AG09309 (cell line): ENCODE measurements at places on chromosomes 2 and 18.

DNA sequence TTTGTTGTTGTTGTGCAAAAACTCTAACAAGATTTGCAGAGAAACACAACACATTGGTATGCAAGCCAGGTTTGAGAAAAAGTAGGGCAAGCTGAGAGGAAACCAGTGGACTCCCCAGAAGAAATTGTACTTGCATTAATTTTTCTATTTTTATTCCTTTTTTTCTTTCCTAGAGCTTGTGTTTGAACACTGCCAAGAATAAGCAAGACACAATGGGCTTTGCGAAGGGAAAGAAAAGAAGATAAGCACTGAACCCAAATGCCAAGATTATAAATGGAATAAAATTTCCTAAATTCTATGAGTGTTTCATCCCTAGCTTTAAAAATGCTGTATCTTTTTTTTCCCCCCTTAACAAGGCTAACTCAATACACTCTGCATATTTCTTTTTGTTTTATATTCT lies 17.0 kb upstream of the CYTIP start:
- DNase-seq = no peak

GRCh38 chr2:239780236-239780994 lies 244.7 kb downstream of the NDUFA10 start:
- no peak for DNase-seq

GRCh38 chr2:240584486-240585031 lies 2.0 kb upstream of the CAPN10 start:
- DNase-seq = no peak

DNA sequence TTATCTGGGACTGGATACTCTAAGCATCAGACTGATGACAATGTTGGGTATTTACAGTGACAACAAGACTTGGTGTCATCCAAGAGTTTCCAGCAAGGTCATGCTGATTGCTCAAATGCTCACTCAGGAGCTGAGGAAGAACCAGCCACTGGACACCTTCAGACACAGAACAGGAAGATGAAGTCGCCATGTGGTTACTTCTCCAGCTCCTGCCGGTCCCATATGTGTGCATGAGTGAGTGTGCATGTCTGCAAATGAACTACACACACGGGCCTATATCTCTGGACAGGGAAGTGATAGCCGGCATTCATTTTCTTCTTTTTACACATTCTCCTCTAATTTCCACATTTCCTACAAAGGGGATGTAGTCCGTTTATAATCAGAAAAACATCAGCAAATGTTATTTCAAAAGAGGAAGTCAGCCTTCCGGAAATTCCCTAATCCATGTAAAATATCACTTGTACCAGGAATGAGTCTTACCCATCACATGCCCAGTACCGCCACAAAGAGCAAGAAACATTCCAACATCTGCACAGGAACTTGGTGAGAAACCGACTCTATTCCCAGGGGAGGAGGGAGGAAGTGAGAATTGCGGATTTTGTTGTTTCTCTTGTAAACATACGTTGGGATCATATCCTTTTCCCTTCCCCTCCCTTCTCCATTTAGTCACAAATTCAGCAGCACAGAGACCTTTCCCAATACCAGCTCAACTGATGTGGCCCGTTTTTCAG lies 10.8 kb downstream of the RFX8 start:
- peak; percentile 91 for DNase-seq

DNA sequence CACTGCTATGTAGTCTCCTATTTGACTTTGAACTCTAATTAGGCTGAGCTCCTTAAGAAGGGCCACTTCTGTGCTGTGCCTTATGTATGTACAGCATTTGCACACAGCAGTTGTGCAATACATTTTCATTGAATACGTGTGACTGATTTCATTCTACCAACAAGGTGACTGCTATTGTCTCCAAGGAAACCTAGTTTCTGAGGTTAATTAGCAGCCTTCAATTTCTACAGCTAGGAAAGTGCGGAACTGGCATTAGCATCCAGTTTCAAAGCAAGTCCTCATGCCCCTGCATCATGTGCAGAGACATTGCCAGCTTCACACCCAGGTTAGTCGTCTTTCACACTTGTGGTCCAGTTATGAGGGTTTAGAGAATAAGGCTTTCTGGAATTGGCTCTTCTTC lies 58.6 kb downstream of the NCK2 start:
- no peak for DNase-seq

DNA sequence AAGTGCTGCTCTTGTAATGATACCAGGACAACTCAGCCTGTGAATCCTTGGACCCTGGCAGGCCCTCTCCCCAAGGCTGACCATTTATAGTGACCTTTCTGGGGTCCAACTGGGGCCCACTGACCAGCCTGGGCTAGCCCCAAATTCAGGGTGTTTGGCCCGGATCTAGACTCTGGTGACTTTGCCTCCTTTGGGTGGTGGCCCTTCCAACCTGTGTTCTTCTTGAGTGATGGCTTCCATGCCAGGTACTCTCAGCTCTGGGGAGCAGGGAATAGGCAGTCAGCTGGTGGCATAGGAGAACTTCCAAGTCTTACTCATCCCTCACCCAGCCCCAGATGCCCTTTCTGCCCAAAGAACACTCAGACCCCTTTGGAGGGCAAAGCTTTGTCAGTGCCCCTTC lies 10.3 kb downstream of the MYO7B start:
- DNase-seq = no peak

GRCh38 chr2:167581961-167582574 lies 665.3 kb downstream of the STK39 start:
- no peak for DNase-seq

DNA sequence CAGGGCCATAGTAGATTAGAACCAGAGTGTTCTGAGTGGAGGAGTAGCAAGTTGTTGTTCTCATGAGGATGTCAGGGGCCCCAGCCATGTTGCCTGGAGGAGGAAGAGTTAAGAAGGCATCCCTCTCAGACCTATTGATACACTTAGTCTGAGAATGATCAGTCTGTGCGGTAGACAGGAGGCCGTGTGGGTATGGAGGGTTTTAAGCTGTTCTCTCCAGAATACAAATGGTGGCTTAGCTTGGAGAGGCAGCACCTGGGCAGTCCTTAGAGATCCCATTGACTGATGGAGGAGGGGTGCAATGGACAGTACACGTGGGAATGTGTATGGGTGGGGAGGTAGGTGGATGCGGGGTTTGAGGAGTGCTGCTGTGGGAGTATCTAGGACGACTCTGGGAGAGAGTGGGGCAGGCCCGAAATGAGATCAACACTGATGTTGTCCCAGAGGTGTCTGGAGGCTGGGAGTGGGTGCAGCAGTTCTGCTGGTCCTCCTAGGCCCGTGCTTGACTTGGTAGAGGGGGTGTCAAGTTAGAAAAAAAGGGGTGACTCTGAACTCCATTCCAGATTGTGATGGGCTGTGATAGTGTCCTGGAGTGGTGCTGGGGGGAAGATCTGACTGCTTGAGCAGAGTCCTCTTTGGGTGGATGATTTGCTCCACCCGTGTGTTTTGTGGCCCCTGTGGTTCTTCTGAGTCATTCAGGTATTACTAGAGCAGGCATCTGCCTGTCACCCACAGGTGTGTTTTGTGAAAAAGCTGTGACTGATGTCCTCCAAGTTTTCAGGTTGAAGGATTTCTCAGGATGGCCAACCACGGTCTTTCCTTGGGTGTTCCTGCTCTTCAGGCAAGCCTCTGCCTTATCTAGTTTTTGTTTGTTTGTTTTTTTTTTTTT lies 44.7 kb downstream of the C2orf42 start:
- DNase-seq = no peak

DNA sequence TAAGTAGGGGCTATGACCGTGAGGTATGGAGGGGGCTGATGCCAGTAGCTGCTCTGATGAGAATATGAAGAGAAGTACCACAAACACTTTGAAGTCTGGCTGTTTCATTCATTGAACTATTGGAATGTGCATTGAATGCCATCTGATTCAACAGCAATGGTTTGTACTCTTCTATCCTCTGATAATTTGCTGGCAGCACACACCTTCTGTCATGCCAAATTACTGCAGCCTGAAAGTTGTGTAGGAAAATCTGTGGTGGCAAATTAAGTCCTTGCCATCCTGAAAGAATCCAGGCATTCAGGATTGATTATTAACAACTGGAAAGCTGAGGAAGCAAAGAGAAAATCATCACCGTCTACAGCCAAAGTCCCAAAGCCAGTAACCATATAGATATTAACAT lies 711.2 kb downstream of the NRXN1 start:
- no peak for DNase-seq

DNA sequence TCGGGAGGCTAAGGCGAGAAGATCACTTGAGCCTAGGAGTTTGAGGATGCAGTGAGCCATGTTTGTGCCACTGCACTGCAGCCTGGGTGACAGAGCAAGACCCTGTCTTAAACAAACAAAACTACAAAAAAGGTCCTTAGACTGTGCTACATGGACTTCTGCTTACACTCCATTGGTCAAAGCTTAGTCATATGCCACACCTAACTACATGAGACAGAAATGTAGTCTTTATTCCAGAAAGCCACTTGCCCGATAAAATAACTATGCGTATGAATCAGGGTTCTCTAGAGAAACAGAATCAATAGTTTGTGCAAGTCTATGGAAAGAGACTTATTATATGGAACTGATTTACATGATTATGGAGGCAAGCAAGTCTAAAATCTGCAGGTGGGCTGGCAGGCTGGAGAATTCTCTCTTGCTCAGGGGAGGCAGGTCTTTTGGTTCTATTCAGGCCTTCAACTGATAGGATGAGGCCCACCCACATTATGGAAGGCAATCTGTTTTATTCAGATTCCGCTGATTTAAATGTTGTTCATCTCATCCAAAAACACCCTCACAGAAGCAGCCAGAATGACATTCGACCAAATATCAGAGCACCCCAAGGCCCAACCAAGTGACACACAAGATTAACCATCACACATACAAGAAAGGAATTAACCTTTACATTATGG lies 114.4 kb upstream of the SIX2 start:
- DNase-seq = no peak

- DNase-seq = no peak
These were observed 1321.9 kb upstream of the CHAC2 start for GRCh38 chr2:52445686-52446085.

DNA sequence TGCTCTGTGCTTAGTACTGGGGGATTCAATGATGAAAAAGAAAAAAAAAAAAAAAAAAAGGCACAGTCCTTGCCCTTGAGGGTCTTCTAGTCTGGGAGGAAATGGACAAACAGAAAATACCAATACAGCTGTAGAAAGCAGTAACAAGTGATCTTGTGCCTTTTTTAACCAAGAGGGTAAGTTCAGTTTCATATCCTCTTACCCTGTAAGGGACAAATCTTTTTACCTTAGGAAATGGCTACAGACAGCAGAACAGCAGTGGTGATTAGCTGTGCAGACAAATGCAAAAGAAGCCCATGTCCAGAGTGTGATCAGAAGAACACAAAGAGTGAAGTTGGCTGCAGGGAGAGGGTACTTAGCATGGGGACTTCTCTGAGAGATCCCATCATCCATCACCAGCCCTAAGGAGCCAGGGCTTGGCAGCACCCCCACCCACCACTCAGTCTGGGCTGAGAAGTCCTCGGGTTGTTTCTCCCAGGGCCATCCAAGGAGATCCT lies 102.9 kb downstream of the ALPK2 start:
- DNase-seq = no peak

GRCh38 chr2:77642339-77642738 lies 120.2 kb upstream of the LRRTM4 start:
- no peak for DNase-seq

GRCh38 chr18:26717123-26717719 lies 148.3 kb downstream of the AQP4 start:
- DNase-seq = no peak

DNA sequence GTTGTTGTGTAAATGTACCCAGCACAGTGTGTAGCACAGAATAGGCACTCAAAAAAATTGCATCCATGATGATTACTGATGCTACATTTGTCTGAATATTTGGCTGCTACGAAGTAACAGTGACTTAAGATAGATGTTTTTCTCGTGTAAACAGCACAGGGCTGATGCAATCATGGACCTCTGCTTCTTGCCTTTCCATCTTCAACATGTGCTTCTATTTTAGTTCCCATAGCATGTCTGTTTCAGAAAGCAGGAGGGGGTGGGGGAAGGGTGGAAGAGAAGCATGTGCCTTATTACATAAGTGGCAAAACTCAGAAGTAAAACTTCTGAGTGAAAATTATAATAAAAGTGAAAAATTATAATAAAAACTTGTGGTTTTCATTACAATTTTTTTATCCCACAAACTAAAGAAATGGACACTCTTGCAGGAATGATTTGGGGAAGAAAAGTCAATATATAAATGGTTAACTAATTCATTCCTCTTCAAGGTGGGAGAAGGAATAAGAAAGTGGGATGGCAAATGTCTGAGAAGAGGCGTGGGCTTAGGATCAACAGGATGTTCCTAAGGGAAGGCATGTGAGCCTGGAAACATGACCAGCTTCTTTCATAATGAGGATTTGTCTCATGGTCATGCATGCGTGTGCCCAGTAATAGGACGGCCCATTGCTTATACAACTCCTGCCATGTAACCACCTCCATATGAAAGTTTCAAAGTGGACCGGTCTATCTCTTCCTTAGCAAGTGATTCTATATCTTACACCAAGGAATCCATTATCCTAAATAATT lies 27.2 kb downstream of the CCBE1 start:
- peak; percentile 82 for DNase-seq

DNA sequence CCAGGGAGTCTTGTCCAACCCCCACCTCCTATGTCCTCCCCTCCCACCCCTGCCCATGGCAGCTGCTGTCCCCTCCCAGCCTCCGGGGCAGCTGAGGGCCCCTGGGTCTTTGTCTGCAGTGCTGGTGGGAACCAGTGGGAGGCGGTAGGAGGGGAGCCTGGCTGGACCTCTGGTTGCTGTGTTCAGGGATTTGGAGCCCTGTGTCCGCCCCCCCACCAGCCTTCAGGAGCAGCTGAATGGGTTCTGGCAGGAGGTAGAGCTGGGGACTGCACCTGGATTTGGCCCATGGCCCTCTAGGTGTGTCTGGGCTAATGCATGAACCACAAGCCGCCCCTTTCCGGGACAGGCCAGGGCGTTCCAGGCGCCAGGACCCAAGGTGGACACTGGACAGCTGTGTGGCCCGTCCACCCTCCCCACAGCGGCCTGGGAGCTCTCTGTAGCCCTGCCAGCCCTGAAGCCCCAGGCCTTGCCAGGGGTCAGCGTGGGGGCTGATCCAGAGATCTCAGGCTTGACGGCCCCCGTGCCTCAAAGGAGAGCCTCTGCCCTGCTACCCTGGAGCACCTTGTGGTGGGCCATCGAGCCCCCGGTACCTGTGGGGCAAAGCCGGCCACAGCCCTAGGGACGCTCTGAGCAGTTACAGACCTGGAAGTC lies 25.4 kb downstream of the GPC1 start:
- DNase-seq = no peak

GRCh38 chr2:187499941-187500532 lies 52.0 kb upstream of the CALCRL start:
- no peak for DNase-seq

- no peak for DNase-seq
These were observed 68.3 kb upstream of the RND3 start for GRCh38 chr2:150555611-150556356.

GRCh38 chr2:202149936-202150335 lies 76.9 kb downstream of the KIAA2012 start:
- DNase-seq = no peak

- no peak for DNase-seq
These were observed 49.5 kb downstream of the INHBB start for GRCh38 chr2:120395221-120396012.

- DNase-seq = no peak
These were observed 34.2 kb downstream of the INPP4A start for GRCh38 chr2:98478907-98479306.

GRCh38 chr2:16111838-16112210 lies 171.5 kb downstream of the MYCN start:
- no peak for DNase-seq

- no peak for DNase-seq
These were observed 196.5 kb downstream of the LNPK start for GRCh38 chr2:175805442-175806124.

GRCh38 chr2:44170311-44170717 lies 1.6 kb downstream of the PPM1B start:
- DNase-seq = peak; percentile 5

- DNase-seq = no peak
These were observed 286.8 kb upstream of the HNMT start for GRCh38 chr2:137677466-137677865.
